Activated naive CD4-positive, alpha-beta T cell treated with anti-CD3 and anti-CD28 coated beads, Interleukin-2, amount 50 U/mL, for 16 hours (primary cell): ENCODE measurements at places on chromosomes 5 and 9.

DNA sequence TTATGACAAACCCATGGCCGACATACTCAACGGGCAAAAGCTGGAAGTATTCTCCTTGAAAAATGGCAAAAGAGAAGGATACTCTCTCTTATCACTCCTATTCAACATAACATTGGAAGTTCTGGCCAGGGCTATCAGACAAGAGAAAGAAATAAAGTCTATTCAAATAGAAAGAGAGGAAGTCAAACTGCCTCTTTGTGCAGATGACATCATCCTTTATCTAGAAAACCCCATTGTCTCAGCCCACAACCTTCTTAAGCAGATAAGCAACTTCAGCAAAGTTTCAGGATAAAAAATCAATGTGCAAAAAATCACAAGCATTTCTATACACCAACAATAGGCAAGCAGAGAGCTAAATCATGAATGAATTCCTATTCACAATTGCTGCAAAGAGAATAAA, 1799.9 kb upstream of the ACO1 start:
- no peak for DNase-seq

DNA sequence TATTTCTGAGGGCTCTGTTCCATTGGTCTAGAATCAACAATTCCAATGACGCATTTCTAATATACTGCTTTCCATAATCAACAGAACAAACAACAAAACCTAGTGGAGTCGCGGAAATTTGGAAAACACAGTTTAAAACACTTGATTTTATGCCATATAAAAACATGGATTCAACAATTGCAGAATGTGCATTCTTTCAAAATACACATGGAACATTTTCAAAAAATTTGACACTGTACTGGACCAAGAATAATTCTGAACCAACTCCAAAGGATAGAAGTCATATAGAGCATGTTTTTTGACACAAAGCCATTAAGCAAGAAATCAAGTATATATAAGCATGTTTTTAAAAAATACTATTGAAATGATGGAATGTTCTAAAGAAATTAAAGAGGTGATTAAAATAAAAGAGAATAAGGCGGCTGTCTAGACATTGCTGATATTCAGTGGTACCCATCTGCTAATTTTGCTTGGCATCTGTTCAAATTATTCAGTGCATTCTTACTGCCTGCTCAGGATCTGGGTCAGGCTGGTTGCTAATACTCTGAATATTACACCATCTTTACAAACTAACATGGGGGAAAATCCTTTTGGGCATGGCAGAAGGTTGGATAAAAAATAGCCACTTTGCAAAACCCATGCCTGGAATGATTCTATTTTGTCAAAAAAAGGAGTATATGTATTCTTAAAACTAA, 221.3 kb downstream of the NPR3 start:
- DNase-seq: no peak

DNA sequence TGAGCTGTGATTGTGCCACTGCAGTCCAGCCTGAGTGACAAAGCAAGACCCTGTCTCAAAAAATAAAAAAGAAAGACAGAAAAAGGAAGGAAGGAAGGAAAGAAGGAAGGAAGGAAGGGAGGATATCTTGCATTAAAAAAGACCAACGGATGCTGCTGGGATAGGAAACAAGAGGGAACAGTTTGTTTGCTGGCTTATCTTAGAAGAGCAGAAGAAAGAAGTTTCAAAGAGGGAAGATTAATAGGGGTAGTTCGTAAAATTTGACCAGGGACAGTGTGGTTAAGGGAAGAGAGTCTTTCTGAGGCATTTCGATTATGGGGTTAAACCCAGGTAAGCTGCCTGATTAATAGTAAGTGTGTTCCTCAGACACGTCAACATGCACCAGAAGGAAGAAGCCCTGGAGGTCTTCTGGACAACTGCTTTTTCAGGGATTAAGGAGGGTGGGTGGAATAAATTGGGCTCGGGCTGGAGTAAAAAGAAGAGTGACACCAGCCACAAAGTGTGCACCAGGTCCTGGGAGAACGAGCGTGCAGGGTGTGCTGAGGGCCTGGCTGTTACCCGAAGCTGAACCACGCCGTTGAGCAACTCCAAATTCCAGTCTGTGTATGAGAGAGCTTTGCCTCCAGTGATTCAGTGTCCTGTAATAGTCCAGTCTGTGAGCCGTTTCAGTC, 24.8 kb downstream of the FYB1 start:
- DNase-seq: no peak

- DNase-seq: no peak
These were observed 164.9 kb downstream of the CD180 start for GRCh38 chr5:67031692-67032091.

GRCh38 chr5:6273090-6273735, 105.1 kb downstream of the MED10 start:
- DNase-seq: no peak

GRCh38 chr5:170533383-170533782, 29.6 kb downstream of the KCNIP1 start:
- no peak for DNase-seq

- DNase-seq: no peak
These were observed 63.1 kb upstream of the MAMDC2 start for GRCh38 chr9:69980591-69980990.

DNA sequence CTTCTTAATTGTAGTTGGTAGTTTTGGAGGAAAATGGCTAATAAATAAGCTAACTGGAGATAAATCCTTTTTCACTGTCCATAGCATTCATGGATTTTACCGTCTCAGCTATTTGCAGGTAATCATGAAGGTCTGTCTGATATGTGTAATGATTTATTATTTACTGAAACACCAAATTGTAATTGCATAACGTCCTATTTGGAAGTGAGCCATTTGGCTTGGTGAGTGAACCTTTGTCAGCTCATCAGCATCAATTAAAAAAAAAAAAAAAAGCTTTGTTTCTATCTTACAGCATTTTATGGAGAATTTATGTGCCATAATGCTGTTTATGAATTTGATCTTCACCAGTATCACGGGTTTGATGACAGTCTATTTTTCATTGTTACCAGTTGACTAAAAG, 20.2 kb downstream of the RECK start:
- DNase-seq: no peak

- no peak for DNase-seq
These were observed 125.8 kb upstream of the CNTLN start for GRCh38 chr9:17009071-17009470.

GRCh38 chr5:94691949-94692348, 73.5 kb downstream of the SLF1 start:
- DNase-seq: no peak

DNA sequence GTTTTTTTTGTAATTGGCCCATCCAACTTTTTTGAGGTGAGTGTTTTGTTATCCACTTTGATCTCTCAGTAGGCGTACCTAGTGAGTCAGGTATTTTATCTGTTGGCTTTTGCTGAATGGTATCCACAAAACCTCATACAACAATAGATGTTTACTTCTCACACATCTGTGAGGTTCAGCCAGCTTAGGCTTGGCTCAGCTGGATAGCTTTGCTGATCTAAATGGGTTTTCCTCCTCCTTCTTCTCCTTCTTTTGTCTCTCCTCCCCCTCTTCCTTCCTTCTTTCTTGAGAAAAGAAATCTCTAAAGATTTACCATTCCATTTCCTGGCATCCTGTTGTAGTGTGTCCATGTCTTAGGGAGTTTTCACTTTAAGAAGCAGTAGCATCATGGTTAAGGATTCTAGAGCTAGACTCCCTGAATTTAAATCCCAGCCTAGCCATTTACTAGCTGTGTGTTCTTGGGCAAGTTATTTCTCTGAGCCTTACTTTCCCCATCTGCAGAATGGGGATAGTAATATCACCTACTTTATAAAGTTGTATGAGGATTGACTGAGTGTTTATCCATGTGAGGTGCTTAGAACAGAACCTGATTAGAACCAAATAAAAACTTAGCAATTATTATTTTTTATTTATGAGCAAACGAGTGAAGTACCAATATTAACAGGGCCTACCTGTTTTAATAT, 126.3 kb downstream of the ARHGAP26 start:
- DNase-seq: no peak

DNA sequence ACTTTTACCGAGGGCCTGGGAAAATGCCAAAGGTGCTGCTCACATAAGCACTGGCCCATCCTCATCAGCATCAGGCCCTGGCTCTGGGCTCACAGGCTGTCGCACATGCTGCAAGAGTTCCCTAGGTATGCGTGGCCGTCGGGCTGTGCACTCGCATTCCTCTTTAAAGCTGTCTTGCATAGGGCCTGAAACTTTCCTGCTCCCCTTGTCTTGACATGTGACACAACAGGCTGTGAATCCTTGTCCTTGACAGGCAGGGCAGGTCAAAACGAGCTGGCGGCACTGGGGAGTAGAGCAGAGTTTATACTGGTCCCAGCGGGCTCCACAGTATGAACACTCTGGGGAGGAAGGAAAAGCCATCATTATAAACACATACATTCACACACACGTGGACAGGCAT, 30.7 kb downstream of the TSTD2 start:
- DNase-seq: no peak

GRCh38 chr5:102153003-102153759, 142.9 kb downstream of the SLCO4C1 start:
- DNase-seq: no peak

DNA sequence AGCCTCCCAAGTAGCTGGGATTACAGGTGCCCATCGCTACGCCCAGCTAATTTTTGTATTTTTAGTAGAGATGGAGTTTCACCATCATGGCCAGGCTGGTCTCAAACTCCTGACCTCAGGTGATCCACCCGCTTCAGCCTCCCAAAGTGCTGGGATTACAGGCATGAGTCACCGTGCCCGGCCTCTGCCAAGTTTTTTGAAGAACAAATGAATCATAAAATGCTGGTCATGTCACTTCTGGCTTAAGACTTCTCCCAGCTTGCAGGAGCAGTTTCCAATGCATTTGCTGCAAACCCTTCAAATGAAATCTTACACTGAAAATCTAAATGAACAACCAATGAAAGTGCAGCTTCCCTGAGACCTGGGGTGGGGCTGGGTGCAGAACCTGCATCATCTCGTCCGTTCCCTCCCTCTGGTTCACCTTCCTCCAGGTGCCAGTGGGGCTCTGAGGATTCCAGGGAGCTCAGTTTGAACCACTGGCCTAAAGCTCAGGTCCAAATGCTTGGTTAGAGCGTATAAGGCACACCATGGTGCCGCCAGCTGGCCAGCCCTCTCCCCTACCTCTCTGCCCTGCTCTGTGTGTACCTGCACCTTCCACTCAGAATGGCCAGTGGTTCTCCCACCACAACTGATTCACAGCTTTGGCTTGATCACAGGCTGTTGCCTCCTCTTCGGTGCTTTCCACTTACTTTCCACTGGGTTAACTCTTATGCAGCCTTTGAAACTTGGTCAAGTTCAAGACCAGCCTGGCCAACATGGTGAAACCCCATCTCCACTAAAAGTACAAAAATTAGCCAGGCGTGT, 39.8 kb upstream of the FUBP3 start:
- DNase-seq: no peak

- DNase-seq: no peak
These were observed 16.4 kb upstream of the UBTD2 start for GRCh38 chr5:172299916-172300439.

- no peak for DNase-seq
These were observed 194.4 kb downstream of the DEPDC1B start for GRCh38 chr5:60505373-60506171.

DNA sequence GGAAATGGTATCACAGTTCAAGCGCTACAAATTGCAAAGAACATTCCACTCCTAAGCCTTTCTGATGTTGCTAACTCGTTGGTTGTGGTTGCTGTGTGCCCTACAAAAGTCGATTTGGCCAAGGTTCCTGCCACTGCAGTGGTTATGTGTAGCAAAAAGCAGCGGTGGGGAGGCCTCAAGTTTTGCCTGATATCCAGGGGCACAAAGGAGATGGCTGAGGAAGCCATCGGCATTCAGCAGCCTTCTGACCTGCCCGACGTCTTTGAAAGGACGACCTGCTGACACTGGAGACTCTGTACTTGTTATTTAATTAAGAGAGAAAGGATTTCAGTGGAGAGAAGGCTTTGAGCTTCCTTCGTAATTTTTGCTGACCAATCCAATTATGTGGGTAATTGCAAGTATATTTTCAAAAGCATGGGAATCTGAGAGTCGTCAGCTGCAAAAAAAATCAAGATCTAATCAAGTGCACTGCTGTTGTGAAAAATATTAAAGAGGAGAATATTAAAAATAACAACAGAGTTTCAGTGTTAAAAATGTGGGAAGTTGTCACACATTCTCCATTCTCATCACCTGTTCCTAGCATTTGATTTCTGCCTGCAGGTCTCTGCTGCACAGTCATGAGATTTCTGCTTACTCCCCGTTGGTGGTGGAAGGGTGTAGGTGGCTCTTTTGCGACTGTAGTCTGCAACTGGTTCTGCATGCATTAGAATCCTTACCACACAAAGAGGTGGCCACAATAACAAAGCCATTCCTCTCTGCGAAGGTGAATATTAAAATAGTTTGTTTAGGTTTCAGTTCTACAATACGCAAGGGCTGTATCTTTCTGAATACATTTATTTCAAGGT, 319.2 kb downstream of the IRX2 start:
- no peak for DNase-seq

DNA sequence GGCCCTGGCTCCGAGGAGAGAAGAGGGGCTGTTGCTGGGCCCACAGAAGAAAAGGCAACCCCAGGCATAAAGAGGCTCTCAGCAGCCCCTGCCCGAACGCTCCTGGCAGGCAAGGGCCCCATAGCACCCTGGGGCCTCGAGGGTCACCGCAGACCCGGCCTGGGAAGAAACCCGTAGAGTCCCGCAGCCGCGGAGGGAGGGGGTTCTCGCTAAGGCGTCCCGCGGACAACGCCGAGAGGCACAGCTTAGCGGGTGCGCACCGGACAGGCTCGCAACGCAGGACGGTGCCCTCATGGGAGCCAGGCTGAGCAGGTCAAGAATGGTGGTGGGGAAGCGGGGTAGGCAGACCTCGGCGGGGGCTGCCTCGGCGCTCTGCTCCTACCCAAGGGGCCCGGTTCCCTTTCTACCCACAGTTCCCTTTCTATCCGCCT, 6.7 kb downstream of the PITX1 start:
- no peak for DNase-seq

- no peak for DNase-seq
These were observed 30.5 kb upstream of the DMRTA1 start for GRCh38 chr9:22415941-22416691.

GRCh38 chr5:1112596-1113331, 901 bp upstream of the SLC12A7 start:
- no peak for DNase-seq

DNA sequence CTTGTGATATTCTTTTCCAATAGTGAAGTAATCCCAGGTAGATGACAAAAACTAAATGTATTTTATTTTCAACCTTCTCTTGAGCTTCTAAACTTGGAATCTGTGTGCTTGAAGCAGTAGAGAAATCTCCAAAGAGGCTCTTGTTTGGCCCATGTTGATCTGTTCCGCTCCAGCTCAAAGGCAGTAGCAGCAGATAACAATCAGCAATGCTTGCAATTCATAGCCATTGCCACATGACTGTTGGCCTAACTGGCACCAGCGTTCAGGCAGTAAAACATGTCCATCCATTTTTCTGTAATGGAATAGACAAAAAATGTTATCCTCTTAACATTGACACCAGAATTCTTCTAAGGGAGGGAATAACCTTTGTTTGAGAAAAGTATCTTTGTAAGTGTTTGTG, 270.7 kb upstream of the MSX2 start:
- DNase-seq: no peak

GRCh38 chr9:137254624-137255447, at the start of gene NELFB:
TSS of gene NELFB (plus strand) at chr9:137255327.
- peak; percentile 95 for DNase-seq

GRCh38 chr9:137136881-137137607, 1.9 kb upstream of the GRIN1 start:
- no peak for DNase-seq

- no peak for DNase-seq
These were observed 65.8 kb upstream of the CHD1 start for GRCh38 chr5:98994611-98995010.
